ENCODE measurements at places on chromosomes 12 and 14.

DNA sequence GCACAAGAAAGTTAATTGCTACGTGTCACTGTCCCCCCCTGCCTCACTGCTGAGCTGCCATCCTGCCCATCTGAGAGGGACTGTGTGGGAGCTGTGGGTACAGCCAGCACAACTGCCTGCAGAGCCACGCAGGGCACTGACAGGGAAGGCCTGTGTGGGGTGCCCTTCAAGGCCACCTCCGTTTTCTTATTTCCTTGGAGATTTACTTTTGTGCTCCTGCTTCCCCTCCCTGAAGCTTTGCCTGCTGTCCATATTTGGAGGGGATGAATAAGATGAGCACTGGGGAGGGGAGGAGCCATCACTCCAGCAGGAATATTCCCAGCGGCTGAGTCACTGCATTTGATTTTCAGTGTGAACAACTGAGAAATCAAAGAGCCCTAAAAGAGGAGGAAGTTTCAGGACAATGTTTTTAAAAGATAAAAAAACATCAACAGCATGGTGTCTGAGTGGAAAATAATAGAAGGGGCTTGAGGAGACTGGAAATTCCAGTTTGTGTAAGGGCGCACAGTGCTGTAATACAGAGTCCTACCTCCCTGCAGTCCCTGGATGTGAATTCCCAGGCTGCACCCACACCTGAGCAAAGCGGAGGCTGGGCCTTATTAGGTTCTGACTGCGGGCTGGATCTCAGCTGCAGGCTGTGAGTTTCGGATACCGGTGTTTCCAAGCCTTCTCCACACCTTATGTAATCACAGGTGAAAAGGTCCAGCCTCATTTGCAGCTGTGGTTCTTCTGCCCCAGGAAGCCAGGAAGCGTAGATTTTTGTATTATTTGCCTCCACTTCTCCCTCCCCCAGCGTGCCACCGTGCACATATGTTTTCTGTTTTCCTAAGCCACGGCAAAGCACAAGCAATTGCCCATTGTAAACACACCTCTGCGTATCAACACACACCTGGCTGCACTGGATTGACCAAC is 192.6 kb upstream of the BCL2L14 start:
- DNase-seq = no peak

- DNase-seq = peak; percentile 39
Measured at GRCh38 chr14:74763803-74764531, 851 bp downstream of the YLPM1 start.

DNA sequence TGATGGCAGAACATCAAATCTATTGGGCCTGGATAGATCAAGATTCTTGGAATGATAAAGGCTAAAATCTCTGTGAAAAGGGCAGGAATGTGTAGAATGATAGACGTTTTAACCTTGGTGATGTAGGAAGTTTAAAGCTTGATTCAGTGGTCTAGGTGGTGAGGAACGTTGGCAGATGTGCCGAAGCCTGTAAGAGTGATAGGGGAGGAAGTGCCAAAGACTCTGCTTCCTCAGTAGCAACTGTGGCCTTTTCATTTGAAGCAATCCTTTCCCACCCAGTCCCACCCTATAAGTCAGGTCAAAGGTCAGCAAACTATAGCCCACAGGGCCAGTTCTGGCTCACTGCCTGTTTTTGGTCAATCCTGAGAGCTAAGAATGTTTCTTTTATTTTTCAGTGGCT is 62.2 kb downstream of the MBIP start:
- DNase-seq = no peak

GRCh38 chr12:76491292-76491691 is 68.3 kb downstream of the OSBPL8 start:
- DNase-seq = no peak

DNA sequence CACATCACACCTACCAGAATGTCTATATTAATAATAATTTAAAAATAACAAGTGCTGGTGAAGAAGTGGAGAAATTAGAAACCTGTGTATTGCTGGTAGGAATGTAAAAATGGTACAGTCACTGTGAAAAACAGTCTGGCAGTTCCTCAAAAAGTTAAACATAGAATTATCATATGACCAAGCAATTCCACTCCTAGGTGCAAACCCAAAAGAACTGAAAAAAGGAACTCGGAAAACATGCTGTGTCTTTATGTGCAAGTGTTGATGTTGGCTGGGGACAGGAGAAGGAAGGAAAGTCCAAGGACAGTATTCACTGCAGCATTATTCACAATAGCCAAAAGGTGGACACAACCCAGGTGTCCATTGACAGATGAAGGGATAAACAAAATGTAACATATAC is 146.5 kb downstream of the TTC7B start:
- no peak for DNase-seq

GRCh38 chr14:23182372-23183157 is 895 bp downstream of the SLC7A8 start:
- peak; percentile 55 for DNase-seq

DNA sequence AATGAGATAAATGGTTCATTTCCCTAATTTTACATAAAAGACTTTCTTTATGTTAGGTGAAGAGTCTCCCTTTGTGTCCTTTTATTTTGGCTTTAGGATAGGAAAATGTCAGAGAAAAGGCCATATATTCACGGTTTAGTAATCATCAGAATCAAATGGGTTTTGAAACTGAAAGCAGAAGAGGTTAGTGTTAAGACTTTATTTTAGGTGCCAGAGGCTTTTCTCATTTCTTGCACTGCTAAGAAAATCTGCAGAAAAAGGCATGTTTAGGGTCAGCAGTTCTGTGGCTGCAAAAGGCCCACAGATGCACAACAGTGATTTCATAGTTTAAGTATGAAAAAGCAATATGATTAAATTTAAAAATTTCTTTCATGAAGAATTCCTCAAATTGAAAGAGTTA is 80.4 kb upstream of the SINHCAF start:
- no peak for DNase-seq

GRCh38 chr14:54435500-54435981 is 5.6 kb downstream of the CNIH1 start:
- no peak for DNase-seq

GRCh38 chr14:70995671-70996070 is 88.4 kb downstream of the PCNX1 start:
- no peak for DNase-seq

GRCh38 chr14:95319312-95320077 is at the start of gene CLMN:
Gene CLMN, minus strand, starts transcription at chr14:95319908. Its CDS starts 116 bp downstream, at chr14:95319792.
- peak; percentile 60 for DNase-seq

- DNase-seq = no peak
Measured at GRCh38 chr14:104339829-104340228, 201.4 kb downstream of the KIF26A start.

GRCh38 chr12:12555656-12556055 is 7.0 kb downstream of the DUSP16 start:
- DNase-seq = no peak

DNA sequence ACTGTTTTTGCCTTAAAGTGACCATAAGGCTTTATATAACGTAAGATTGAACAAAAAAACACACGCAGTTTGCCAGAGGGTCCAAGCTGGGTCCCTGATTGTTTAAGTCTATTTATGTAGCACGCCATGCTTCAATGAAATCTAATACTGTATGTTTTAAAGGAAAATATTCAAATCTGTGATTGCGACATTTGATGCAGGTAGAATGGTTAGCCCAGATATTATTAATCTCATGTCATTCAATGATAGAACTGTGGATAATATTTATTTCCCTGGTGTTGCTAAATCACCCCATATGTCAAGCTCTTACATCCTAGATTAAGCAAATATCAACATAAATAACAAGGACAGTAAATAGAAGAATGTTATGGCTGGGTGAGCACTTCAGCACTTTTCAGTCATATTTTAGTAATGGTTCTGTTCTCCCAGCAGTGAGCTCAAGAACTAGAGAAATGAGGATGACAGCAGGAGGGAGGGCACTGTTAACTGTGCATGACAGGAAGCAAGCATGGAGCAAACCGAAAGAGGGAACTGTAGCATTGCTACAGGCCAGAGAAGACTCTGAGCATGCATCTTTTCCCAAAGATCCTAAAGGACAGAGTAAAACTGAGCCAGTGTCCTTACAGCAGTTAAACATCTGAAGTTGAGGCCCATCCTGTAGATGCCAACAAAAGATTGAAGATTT is 465.7 kb upstream of the MGAT4C start:
- DNase-seq = no peak

- DNase-seq = no peak
Measured at GRCh38 chr12:94057262-94058151, 90.9 kb upstream of the PLXNC1 start.

DNA sequence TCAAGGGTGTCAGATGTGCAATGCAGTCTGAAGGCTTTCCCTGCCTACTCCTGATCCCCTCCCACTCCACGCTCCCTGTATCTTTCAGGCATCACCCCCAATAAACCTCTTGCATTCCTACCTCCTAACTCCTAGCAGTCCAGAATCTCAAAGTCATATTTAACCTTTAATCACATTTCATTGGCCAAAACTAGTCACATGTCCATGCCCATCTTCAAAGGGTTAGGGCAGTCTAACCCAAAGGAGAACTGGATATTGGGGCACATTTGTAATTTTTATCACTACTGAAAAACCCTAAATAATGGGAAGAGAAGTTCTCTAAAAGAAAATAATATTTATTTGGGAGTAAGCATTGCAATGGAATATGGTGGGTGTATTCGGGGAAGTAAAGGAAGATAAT is 5.4 kb upstream of the C12orf75 start:
- no peak for DNase-seq
